Psoas muscle (tissue), 8 donors: ENCODE measurements at places on chromosomes 4 and X. TPM values are rescaled to one million over a fixed set of nuclear protein-coding genes. Genes with fewer than 3 reads are reported as not detected.

The RIBC1 gene
- 0.15 TPM for polyA plus RNA-seq

GRCh38 chrX:15448010-15448639 is 45.0 kb downstream of the PIR start:
- no peak for DNase-seq

GRCh38 chrX:71366674-71367256 is 608 bp downstream of the TAF1 start:
- peak; percentile 59 for DNase-seq

The GAGE12F gene
- polyA plus RNA-seq: not detected
